ENCODE measurements at places on chromosomes 11 and 22. TPM values are rescaled to one million over a fixed set of nuclear protein-coding genes. Genes with fewer than 3 reads are reported as not detected.

Gene OR51G2
- total RNA-seq, result not detected

Gene SSTR3
- not detected for total RNA-seq

Gene LRRC55
- total RNA-seq, result not detected

Gene PGA3
- total RNA-seq, result 0.79 TPM

Gene PHF21B
- total RNA-seq, result not detected

Gene VSIG10L2
- total RNA-seq, result not detected

Gene FXYD6
- total RNA-seq, result not detected

Gene MPZL3
- 0.19 TPM for total RNA-seq

Gene MLC1
- total RNA-seq, result 2.2 TPM

Gene FGF4
- not detected for total RNA-seq

Gene RASL10A
- not detected for total RNA-seq

Gene LRRC10B
- total RNA-seq, result not detected

Gene SELENOM
- total RNA-seq, result 129 TPM

Gene JRKL
- 13.4 TPM for total RNA-seq

Gene CTSW
- total RNA-seq, result 0.12 TPM

Gene FAT3
- total RNA-seq, result under 0.01 TPM

Gene RTN4RL2
- total RNA-seq, result not detected

Gene OR1S2
- not detected for total RNA-seq

Gene DDTL
- total RNA-seq, result 0.92 TPM

Gene NDUFC2
- total RNA-seq, result 76.5 TPM

Gene ASPHD2
- total RNA-seq, result 1.8 TPM

Gene PRSS23
- 574 TPM for total RNA-seq

Gene POTEH
- not detected for total RNA-seq

Gene OR6A2
- total RNA-seq, result 0.19 TPM

Gene RRM1
- total RNA-seq, result 116 TPM

Gene CCDC82
- total RNA-seq, result 19.1 TPM

Gene NECTIN1
- 2.4 TPM for total RNA-seq

Gene KLHDC7B
- under 0.01 TPM for total RNA-seq

Gene EWSR1
- 136 TPM for total RNA-seq

Gene HTR3B
- not detected for total RNA-seq

Gene LRP4
- 1.1 TPM for total RNA-seq

Gene TUBA8
- 0.87 TPM for total RNA-seq

Gene HORMAD2
- not detected for total RNA-seq

Gene SLC22A8
- total RNA-seq, result not detected

Gene SPDYC
- not detected for total RNA-seq

Gene GAB2
- 15.7 TPM for total RNA-seq

Gene ADAMTS8
- total RNA-seq, result 0.53 TPM

Gene MS4A15
- not detected for total RNA-seq

Gene MMP27
- total RNA-seq, result not detected

All from aortic smooth muscle cell (primary cell).